Activated T-helper 2 cell treated with anti-CD3 and anti-CD28 coated beads, Interferon-gamma antibody, Interleukin-2, Interleukin-4, amounts not matched to agents 10 μg/mL and 5 μg/mL and 100 μg/mL, durations not matched to agents 14 hours and 24 hours and 36 hours (primary cell): ENCODE measurements at places on chromosomes 16 and 17.
A peak's percentile ranks its signal among the peaks of the same experiment; 100 is the strongest.

DNA sequence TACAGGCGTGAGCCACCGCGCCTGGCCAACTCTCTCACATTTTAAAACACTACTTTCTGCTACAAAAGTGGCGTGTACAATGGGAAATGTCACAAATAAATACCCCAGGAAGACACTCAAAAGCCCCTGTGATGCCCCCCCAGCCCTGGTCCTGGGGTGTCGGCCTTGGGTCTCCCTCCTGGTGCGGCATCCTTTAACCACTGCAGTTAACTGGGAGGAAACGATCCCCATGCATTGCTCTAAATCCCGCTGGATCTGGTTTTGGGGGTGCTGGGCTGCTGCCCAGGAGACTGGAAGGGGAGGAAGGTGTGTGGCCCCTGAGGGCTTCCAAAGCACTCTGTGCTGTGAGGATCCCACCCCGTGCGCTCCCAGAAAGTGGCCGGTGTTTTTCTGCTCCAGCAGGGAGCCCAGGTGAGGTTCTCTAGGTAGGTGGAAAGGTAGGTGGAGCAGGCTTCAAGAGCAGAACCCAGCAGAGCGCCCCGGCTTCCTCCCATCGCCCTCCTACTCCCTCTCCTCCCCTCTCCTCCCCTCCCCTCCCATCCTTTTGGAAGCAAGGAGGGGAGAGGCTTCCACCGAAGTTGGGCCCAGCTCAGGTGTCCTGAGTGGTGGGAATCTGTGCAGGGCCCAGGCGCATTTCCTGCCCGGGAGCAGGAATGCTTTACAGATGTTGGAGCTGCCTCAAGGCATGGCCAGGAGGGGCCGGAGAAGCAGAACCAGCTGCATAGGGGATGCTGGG, 363.3 kb downstream of the SEC14L1 start:
- no peak for DNase-seq

- no peak for DNase-seq
These were observed 78.9 kb upstream of the LHX1 start for GRCh38 chr17:36858119-36859002.

- DNase-seq: no peak
These were observed 24.5 kb downstream of the SMPD3 start for GRCh38 chr16:68423771-68424170.

DNA sequence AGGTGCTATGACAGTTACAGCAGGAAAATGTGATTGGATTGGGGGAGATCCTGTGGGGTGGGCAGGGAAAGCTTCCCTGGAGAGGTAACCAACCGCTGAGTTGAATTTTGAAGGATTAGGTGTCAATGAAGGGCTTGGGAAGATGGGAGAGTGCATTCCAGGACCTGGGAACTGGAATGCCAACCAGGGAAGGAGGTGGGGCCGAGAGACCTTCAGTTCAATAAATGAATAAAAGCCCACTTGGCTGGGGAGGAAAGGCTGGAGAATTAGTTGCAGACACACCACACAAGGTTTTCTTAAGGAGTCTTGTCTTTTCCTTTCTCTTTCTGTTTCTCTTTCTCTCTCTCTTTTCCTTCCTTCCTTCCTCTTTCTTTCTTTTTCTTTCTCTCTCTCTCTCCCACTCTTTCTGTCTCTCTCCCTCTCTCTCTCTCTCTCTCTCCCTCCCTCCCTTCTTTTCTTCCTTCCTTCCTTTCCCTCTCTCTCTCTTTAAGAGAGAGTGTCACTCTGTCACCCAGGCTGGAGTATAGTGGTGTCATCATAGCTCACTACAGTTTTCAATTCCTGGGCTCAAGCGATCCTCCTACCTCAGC, 3.3 kb downstream of the USP43 start:
- DNase-seq: no peak

DNA sequence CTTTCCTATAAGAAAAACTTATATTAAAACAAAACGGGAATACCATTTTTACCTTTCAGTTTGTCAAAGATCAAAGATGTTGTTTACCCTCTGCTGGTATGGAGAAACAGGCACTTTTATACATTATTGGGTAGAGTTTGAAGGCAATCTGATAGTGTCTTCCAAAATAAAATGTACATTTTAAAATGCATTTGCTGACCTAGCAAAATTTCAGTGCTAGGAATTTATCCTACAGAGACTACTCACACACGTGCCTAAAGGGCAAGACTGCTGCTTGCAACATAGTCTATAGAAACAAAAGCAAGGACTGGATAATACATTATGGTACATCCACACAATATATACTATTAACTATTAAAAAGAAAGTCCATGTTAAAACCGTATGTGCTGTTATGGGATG, 36.0 kb downstream of the COPRS start:
- no peak for DNase-seq

GRCh38 chr16:86965331-86965730, 351.9 kb downstream of the C16orf95 start:
- no peak for DNase-seq

- peak; percentile 64 for DNase-seq
These were observed at the start of gene TUBB3 for GRCh38 chr16:89922884-89923639. TUBB3 (plus strand) TSS chr16:89923342; CDS start chr16:89923402, 60 bp downstream.

GRCh38 chr17:9842057-9842758, 16.5 kb downstream of the GLP2R start:
- no peak for DNase-seq

DNA sequence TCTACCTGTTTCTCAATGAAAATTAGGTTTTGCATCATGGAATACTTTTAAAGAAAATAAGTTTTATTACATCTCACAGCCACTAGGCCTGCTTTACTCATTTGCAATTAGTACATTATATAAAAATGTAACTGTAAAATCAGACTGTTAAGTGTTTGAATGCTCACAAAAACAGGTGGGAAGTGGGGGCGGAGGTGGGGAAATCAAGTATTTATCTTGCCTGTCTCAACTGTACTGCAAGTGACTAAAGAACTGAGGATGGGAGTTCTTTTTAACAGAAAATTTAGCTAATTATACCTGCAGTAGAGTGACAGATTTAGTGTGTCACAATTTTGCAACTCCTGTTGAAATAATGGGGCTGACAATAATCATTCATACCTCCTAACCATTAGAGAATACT, 34.1 kb downstream of the ITFG1 start:
- no peak for DNase-seq

DNA sequence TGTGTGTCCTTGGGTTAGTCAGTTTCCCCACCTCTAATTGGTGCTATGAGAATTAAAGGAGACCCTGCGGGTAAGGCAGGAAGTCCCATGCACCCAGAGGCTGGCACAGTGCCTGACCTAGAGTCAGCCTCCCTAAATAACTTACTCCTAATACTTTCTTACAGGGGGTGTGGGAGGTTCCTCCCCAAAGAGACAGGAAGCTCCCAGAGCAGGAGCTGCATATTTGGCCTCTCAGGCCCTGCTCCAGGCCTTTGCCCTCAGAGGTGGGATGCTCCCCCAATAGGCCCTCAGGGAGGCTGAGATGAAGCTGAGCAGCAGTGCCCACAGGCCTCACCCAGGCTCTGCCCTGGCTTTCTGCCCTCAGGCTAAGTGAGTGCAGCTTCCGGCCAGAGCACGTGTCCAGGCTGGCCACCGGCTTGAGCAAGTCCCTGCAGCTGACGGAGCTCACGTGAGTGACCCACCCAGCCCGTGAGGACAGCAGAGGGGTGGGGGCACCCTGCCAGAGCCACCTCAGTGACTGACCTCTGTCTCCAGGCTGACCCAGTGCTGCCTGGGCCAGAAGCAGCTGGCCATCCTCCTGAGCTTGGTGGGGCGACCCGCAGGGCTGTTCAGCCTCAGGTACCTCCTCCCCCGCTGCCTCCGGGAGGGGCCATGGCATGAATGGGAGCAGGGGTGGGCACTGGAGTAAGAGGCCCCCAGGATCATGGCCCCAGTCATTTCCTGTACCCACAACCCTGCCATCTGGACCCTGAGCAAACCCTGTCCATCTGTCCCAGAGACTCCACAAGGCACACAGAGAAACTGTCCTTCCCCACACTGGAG, 31.1 kb upstream of the CPNE2 start:
- no peak for DNase-seq

DNA sequence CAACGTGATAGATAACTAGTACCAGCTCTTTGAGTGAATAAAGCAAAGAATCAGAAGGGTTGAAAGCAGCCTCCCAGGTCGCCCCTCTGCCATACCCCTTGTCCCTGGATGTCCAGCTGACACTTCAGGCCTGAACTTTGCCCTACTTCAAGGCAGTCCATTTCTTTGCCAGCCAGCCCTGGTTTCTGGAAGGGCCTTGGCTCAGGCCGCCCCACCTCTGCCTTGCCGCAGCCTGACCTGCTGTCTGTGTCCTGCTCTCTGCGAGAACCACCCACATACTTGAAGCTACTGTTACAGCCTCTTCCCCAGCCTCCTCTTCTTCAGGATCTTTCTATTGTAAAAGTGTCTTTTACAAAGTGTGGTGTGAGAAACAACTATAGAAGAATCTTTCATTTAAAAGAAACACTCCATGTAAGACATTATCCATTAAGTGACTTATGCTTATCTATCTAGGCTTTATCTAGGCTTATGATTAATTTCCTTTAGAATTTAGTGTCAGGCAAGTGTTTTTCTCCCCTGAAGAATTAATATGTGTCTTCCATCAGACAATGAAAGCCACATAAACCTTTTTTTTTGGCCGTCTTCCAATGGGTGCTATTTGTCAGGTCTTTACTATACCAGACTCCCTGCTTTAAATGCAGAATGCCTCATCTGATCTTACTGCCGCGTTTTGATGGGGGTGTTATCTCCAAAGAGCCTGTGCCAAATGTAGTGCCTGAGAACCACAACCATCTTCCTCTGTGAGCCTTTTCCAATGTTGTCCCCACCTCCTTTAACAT, 133.9 kb downstream of the SOCS1 start:
- DNase-seq: no peak

DNA sequence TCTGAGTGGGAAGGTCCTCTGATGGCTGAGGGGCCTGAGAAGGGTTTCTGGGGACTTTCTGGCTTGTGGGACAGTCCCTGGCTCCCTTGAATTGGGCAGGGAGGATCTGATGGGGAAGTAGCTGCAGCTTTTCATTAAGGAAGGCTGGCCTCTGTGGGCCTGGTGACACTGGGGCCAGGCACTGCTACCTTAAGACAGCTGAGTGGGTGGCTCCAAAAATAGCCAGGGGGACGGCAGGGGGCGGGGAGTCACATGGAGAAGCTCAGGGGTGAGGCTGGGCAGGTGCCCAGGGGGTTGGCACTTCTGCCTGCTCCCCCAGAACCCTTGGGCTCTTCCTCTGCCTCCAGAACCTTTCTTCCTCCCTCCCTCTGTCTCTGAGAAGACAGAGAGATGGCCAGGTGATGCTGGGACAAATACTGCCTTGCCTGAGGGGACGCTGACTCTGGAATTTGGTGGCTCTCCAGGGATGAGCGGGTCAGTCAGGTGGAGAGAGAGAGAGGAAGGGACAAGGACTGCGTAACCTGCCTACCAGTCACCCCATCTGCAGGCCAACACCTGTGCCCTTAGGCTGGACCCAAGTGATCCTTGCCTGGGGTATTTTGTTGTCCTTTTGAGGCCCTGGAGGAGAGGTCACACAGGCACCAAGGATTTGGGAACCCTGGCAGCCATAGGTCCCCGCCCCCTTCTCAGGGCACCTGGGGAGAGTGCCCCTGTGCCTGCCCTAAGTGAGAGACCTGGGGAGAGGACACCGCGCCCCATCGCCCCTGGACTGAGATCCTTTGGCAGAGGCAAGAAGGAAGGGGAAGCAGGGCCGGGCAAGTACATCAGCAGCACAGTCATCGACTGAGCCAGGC, 1.7 kb upstream of the SGCA start:
- no peak for DNase-seq

DNA sequence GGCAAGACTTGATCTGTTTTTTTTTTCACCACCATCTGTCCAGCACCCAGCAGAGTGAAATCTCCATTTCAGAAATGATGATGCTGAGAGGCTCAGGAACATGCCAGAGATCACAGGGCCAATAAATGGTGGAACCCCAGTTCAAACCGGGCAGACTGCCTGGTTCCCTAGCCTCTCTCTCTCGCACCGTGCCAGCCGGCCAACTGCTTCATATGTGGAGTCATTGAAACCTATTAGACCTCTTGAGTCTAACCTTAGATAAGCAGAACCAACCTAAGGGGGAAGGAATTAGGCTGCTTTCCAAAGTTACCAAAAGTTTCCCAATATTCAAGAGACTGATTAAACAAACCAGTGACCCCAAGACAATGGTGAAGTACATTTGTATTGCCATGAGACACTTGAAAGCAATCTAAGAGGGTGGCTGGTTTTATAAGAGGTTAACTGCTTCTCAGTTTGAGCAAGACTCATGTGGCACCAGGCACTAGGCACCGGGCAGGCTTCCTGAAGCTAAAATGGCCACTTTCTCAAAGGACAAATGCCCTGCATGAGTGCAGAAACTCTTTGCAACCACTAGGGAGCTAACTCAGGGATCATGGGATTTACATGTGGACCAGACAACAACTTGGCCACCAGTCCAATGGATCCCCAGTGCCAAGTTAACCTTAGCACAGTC, 18.4 kb downstream of the TOX3 start:
- no peak for DNase-seq

- DNase-seq: no peak
These were observed 27.0 kb downstream of the MRTFB start for GRCh38 chr16:14098081-14098480.

GRCh38 chr16:19265380-19265930, 20.1 kb upstream of the CLEC19A start:
- DNase-seq: no peak

GRCh38 chr17:34195987-34196386, 59.1 kb upstream of the CCL2 start:
- DNase-seq: no peak

DNA sequence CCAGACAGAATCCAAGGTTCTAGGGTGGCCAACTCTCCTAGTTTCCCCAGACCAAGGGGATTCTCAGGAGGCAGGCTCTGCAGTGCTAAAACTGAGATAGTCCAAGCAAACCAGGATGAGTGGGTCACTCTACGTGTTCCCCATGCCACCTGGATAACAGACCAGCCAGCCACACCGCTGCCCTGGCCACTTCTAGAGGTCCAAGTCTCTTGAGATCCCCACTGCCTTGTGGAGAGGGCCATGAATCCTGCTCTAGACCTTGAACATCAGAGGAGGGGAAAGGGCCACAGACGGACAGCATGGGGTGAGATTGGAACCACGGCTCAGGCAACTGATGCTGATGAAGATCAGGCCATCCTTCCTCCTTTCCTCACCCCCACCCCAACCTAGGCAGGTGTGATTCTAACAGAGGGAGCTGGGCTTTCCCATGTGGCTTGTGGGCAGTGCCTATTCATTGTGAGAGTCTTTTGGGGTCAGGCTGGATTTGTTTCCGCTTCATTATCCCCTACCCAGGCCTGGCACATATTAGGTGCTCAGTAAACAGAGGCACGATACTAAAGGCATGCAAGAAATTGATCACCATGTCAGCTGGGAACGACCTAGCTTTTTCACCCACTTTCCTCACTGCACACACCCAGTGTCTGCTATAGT, 16.8 kb upstream of the TVP23A start:
- DNase-seq: no peak

GRCh38 chr17:74937064-74938051, 1.7 kb downstream of the OTOP3 start:
- DNase-seq: no peak

DNA sequence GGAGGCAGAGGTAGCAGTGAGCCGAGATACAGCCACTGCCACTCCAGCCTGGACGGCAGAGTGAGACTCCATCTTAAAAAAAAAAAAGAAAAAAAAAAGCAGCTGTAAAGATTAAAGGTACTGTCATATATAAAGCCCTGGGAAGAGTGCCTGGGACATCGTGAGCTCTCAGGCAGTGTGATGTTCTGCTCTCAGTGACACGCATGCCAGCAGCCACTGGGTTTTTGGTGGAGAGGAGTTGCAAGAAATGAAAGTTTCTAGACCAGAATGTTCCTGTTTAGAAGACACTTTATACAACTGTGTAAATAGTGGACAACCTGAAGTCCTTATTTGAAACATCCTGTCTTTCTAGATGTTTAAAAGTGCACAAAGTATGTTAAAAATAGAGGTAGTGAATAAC, 213.2 kb downstream of the IRF8 start:
- DNase-seq: no peak
